Neural crest cell (in vitro differentiated cells): ENCODE measurements at places on chromosomes 7 and 10.

- DNase-seq: no peak
Measured at GRCh38 chr10:89175816-89176215, 31.3 kb downstream of the CH25H start.

DNA sequence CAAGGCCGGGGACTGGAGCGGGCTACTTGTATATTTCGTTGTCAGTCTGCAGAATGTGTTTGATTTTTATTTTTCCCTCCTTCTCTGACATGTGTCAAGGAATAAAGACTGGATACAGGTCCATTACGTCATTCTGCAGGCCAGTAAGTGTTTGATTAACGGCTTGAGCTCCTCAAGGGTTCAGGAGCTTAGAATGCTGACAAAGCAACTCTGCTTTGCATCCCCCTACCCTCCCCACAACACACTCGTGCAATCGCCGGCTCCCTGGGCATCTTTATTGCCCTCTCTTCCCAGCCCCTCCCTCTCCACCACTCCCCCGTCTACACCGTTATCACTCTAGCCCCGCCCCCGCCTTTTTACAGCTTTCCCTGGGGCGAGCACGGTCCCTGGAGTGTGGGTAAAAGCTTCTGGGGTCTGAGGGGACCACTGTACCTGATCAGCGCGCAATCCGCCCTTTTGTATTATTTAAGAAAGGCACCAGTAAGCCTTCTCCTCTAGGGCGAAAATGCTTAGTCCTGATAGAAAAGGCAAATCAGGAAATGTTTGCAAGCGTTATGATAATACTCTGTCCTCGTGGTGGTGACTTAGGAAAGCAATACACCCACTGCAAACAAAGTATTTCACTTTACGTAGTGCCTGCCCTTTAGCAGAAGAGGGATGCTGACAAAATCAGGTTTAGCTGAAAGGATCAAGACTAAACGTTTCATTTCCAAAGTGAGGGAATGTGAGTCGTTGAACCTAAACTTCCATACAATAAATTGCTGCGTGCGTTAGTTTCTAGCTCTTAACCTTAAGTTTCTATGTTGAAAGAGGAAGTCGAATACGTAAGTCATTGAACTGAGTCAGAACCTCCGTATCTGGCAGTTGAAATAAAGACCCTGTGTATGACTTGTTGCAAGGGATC, 1.4 kb upstream of the CREB5 start:
- peak; percentile 22 for DNase-seq

GRCh38 chr10:1745780-1746456, 8.6 kb upstream of the ADARB2 start:
- DNase-seq: no peak

DNA sequence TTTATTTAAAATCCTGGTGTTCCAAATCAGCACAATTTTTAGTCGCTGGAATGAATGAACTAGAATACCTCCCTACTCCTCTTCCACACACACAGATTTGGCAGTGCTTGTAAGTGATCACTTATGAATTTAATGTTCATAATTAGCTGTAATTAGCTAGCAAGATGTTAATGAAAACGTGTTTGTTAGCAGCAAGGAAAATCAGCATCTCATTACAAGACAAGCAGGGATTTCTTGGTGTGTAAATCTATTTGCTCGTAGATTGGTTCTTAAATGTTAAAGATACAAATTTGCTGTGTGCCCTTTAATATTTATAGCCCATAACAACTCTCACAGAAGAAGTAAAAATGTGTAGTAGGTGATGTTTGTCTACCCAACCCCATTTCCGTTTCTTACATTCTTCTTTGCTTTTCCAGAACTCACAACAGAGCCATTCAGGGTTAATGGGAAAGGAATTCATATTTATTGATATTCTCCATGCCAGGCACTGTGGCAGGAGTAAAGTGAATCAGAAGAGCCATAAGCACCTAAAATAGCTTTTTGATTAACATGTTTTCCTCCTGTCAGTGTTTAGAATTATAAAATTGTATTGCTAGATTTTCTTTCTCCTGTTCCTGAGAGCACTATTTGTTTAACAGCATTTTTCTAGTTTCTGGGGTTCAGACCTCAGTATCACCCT, 49.6 kb downstream of the SEMA3C start:
- DNase-seq: no peak

DNA sequence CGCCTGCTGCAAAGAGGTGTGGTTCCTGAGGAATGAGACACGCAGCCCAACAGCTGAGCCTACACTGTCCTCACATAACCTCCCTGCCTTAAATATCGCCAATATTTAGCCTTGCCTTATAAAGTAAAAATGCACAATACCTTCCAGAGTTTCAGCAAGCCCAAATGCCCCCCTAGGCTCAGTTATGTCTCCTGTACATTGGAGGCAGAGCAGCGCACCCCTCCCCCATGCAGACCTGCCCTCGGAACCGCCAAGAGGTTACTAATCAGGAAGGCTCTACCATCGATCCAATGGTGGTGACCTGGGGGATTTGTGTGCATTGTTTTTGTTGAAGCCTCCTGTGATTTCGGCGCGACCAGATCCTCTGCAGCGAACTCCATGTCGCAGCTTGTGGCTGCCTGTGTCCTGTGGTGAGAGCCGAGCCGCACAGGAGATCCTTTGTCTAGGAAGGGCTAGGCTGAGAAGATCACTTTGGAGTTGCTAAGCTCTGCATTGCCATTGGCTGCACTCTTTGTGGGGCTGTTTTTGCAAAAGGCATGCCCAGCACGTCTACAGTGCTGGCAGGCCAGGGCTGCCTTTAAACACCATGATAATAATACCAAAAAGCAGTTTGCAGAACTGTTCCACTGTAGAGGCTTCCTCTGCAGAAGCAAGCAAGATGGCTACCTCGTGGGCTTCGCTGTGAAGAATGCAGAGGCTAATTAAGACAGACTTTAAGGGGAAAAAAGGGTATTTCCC, 40.1 kb downstream of the TET1 start:
- peak; percentile 68 for DNase-seq

DNA sequence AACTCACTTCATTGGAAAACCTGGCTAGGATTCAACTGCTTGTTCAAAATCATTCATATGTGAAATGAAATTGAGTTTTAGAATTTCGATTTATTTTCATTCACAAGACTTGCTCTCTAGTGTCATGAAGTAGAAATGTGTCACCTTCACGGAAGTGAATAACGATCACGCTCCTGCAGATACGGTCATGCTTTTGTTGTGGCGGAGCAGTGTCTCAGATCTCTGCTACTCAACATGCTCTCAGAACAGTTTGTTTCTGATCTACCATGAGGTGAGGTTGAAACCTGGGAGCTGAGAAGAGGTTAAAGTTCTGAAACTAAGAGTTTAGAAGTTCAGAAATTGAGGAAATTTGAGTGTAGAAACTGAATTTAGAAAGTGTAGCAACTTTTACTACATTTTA, 13.8 kb upstream of the PITRM1 start:
- DNase-seq: no peak

DNA sequence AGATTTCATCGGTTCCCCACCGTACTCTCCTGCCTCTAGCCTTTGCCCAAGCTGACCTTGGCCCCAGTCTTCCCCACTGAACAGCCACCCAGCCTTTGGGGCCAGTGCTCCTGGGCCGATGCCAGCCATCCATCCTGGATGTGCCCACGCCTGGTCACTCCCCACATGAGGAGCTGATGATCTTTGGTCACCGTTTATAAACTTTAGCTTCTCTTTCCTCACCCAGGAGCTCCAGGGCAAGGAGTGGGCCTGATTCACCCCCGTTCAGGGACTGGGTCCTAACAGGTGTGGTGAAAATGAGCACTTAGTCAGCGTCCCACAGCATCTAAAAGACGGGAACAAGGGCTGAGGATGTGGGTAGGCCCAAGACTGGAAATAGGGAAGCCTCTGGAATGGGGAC, 22.9 kb downstream of the GTF2IRD1 start:
- DNase-seq: no peak

DNA sequence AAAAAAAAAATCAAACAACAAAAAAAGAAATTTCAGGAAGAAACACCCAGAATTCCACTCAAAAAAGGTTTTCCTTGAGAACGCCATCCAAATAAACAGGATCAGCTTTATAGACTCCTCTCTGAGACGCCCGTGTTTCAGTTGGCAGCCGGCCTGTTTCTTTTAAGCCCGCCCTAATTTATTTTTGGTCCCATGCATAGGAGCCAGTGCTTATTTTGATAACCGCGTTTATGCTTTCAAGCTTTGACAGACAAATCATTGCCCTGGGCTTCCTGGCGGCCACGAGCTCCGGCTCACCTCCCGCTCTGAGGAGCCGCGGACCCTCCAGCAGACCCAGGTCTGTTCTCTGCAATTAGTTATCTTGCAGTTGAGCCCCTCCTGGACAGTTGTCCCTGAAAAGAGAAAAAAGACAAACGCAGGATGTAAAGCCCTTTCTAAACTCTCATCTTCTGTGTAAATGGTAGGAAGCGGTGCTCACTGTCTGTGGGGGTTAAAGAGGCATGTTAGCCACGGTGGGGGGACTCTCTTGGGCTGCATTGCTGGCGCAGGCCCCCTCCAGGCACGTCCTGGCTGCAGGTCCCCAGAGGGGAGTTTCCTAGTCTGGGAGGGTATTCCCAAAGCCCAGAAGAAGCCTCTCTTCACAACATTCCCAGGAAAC, 22.2 kb upstream of the UNCX start:
- no peak for DNase-seq

DNA sequence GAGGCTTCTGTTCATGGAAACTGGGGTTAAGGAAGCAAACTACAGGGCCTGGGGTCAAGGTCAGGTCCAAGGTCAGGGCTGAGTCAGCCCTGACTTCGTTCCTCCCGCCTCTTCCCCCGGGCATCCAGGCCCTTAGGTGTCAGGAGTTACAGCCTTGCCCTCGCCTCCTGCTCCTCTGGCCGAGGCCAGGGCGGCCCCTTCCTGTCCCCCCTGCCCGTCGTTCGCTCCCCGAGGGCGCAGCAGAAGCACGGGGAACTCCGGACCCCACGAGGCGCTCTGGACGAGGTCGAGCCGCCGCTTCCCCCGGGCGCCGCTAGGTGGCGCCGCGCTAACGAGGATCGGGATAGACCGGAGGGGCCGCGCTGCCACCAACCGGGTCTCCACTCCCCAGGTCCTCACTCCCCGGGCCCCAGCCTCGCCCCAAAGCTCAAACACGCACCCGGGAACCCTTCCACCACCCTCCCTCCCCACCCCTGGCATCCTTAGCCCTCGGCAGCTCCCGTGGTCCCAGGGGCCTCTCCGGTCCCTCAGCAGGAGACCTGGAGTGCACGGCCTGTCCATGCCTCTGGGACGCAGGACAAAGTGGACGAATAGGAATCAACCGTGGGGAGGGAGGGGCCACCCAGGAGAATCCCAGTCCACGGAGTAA, 59.2 kb upstream of the MYL10 start:
- DNase-seq: peak; percentile 98

- DNase-seq: no peak
Measured at GRCh38 chr7:135994466-135995205, 17.5 kb upstream of the MTPN start.

DNA sequence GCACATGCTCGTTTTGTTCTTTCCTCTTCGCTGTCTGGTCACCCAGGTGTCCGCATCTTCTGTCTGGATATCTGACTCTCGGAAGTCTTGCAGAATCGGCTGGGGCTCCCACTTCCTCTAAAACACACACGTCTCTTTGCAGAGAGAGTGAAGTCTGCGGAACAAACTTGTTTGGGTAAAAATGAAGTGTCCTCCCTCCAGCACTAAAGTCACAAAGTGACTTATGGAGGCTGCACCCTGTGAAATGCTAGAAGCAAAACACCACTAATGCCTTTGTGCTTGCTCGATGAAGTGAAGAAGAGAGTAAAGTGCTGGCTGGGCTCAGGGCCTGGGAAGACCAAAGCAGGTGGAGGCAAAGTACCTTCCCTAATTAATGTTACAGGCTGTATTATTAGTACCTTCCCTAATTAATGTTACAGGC, 71.4 kb downstream of the FGFR2 start:
- DNase-seq: no peak

DNA sequence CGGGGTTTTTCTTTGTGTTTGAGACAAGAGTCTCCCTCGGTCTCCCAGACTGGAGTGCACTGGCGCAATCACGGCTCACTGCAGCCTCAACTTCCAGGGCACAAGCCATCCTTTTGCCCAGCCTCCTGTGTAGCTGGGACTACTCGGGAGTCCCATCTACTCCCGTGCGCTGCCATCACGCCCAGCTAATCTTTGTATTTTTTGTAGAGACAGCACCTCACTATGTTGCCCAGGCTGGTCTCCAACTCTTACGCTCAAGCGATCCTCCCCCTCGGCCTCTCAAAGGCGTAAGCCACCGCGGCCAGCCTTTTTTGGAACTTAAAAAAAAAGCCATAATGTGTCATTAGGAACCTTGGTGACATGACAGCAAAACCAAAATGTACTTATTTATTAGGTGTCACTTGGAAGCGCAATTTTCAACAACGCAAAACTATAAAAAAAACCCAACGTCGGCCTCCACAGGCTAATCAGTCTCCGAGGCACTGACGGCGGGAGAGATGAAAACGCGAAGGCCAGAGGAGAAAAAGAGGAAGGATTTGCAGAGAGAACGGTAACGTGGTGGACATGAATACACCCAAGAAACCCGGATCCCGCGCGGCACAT, 911 bp upstream of the HNRNPH3 start:
- no peak for DNase-seq

DNA sequence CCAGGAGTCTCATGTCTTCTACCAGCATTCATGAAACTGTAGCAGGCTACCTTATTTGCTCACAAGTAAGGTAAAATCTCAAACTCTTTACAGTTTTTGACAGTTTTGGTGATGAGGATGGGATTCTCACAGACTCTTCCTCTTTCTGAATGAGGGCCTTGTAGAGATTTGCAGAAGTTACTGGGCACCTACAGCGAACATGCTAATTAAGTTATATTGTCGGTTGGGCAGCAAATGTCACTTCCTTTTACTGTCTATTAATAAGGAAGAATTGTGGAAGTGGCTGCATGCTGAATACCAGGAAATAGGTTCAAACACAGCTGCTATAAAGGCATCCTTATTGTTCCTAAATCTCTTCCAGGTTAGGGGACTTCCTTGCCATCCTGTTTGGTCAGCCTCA, 189.6 kb downstream of the DNAJC1 start:
- DNase-seq: no peak

- DNase-seq: no peak
Measured at GRCh38 chr7:53237344-53237913, 202.0 kb downstream of the POM121L12 start.

- no peak for DNase-seq
Measured at GRCh38 chr7:118005026-118005425, 131.8 kb upstream of the CTTNBP2 start.
